ENCODE measurements at places on chromosomes 12 and 14.

- no peak for DNase-seq
Observed at GRCh38 chr12:16473610-16474326, 126.3 kb downstream of the MGST1 start.

- DNase-seq, result peak; percentile 59
Observed at GRCh38 chr14:77141214-77142004, at the start of gene ZDHHC22. Gene ZDHHC22, minus strand, starts transcription at chr14:77141791. Its CDS starts 2,053 bp downstream, at chr14:77139738.

DNA sequence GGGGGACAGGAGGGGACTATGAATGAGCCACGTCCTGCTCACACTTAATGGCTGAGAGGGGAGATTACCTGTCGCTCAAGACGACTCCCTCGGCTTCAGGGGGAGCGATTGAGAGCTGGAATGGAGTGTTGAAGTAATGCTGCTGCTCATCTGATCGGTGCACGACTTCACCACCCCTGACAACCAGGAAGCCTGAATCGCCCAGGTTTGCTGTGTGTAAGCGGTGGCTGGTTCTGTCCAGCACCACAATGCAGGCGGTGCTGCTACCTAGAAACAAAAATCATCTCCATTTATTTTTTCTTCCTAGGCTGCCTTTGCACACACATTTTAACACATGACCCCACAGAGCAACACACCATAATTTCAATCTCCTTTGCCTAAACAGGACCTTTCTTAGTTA lies 37.3 kb downstream of the PPTC7 start:
- no peak for DNase-seq

- DNase-seq, result no peak
Observed at GRCh38 chr14:74697011-74697410, 15.9 kb downstream of the AREL1 start.

DNA sequence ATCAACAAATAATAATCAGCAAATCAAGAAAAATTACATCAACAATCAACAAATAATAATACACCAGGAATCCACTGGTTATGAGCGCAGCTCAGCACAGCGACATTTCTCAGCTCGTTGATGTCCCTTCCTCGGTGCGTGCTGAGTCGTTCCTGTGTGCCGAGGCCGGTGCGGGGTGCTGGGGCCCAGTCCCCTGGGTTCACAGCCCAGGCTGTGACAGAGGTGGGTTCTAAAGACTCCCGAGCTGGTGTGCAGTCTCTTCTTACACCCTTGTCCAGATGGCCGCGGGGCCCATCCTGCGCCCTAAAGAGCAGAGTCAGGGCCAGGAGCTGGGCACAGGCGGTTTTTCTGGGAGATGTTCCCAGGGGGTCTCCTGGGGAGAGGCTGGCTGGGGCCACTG lies 26.9 kb upstream of the TRAF3 start:
- DNase-seq, result no peak

DNA sequence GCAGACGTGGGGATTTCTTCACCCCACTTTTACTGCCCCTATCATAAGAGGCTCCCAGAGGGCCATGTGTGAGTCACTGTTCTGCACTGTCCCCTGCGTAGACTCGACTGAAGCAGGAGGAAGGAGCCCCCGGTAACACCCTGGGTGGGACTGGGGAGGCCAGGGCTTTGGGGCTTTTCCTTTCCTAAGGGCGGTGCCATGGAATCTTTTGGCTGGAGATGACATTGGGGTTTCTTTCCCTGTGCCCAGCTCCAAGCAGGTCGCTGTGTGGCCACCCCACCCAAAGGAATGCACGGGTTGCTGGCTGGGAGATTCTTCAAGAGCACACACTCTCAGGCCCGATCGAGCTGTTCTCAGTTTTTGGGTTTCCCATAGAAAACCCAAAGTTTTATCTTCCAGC lies 62.3 kb upstream of the RIN3 start:
- DNase-seq, result no peak

GRCh38 chr12:15862840-15863239 lies 19.3 kb upstream of the STRAP start:
- no peak for DNase-seq

DNA sequence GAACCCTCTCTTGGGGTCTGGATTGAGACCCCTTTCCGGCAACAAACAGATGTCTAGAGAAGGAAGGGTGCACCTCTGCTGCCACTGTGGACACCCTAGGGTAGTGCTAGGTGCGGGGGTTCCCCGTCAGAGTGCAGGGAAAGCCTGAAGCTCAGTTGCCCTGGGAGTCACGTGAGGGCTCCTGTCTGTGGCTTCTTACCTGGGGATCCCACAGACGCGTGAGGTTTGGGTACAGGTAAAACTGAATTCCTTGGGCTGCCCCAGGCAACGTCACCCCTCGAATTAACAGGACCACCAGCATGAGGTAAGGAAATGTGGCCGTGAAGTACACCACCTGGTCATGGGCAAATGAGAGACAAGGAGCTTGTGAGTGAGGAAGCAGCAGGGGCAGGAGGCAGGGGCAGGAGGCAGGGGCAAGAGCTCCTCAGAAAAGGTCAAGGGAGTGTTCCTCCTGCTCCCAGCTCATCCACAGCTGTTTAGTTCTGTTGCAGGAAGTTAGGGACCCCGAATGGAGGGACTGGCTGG lies 21.0 kb upstream of the SLC6A12 start:
- no peak for DNase-seq

DNA sequence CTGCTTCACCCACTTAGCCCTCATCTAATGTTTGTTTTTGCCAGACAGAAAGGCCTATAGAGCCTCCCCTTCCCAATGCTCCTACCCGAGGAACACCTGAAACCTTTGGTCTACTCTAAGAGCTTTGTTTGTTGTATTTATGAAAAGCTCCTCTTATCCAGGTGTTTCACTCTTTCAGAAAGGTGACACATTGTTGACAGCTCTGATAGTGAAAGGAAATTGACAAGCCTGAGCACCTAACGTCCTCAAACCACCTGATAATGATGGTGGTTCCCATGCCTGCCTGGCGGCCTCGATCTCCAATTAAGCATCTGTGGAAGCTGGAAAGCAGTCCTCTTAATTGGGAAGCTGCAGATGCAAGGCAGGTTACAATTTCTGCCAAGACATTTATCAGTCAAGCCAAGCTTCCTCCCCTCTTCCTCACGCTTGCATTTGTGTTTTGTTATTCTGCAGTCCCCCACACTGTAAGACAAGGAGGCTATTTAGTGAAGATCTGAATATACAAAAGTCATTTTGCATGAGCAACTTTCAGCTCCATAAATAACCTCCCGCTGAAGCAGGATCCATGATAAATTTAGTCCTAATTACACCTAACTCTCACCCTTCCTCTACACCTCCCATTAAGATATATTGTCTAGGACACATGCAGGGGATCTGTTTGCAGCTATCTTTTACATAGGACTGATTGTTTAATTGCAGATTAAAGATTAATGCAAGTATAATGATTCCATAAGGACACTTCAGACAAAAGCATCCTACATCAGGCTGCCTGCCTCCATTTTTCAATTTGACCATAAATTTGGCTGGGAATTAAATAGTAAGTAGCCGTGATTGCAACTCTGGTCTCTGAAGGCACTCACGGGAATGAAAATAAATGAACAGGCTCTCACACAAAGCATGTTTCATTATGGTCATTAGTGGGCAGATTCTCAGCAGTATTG lies 288.6 kb downstream of the PDZRN4 start:
- no peak for DNase-seq

DNA sequence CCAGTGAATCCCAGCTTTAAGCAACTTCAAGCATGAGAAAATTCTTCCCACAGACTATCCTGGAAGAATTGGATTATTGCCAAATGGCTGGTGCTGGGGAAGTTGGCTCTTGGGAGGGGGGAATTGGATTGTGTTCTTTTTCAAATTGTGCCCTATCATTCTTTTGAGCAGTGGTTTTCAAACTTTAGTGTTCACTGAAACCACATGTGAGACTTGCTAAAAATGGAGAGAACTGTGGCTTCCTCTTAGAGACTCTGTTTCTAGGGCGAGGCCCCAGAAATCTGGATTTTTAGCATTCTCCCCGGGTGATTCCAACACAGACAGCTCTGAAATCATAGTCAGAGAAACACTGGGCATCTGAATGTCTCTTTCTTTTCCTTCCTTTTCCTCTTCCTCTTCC lies 14.3 kb upstream of the OTUB2 start:
- no peak for DNase-seq

DNA sequence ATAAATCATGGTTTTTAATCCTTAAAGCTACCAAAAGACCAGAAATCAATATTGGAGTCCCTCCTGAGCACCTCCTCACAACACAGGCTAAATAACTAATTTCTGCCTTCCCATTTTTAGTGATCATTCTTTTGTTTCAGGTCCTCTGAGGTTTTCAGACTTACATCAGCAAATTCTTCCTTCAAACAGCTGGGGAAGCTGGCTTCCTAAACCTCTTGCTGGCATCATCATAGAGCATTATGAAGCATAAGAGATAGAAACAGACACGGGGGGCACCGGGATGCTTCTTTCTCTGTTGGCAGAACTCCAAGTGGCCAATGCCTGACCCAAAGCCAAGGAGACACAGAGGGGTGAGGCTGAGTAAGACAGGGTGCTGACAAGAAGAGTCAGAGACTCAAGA lies 47.9 kb upstream of the DBX2 start:
- no peak for DNase-seq

- DNase-seq, result no peak
Observed at GRCh38 chr14:69346710-69347109, 51.4 kb downstream of the ERH start.

GRCh38 chr14:102089621-102090343 lies 2.9 kb upstream of the HSP90AA1 start:
- DNase-seq, result no peak

GRCh38 chr14:73232984-73233383 lies 4.3 kb upstream of the PAPLN start:
- DNase-seq, result no peak

GRCh38 chr12:29895966-29896365 lies 112.2 kb upstream of the TMTC1 start:
- DNase-seq, result no peak

DNA sequence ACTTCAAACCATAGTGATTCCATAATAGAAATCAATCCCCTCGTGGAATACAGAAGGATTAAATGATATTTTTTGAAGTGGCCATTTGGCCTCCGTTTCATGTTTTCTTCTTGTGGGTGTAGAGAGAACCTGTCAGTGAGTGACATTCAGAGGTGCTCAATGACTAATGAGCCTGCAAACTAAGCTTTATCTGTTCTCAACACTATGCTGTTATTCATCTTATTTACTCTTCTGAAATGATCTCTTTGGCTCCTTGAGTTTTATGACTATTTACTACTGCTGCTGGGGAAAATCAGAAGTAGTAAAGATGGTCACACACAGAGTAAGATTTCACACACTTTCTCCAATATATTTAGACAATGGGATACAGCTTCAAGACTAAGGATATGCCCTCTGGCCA lies 30.4 kb downstream of the ATP2B1 start:
- DNase-seq, result no peak

DNA sequence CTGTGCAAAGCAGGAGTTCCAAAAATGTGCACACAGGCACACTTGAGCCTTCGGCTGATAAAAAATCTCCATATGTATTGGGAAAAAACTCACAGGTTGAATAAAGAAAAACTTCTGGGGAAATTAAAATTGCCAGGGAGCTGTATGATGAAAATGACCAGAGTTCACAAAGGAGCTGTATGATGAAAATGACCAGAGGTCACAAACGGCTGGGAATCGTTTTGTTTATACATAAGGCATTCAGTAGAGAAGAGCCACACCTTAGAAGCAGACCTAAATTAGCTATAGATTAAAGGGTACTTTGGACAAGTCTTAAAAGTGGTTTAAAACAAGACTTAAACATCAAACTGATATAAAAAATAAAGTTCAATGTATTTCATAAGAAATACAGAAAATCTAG lies 251.7 kb upstream of the TMEM132C start:
- DNase-seq, result no peak

GRCh38 chr14:100529561-100530031 lies 57.6 kb downstream of the BEGAIN start:
- no peak for DNase-seq

DNA sequence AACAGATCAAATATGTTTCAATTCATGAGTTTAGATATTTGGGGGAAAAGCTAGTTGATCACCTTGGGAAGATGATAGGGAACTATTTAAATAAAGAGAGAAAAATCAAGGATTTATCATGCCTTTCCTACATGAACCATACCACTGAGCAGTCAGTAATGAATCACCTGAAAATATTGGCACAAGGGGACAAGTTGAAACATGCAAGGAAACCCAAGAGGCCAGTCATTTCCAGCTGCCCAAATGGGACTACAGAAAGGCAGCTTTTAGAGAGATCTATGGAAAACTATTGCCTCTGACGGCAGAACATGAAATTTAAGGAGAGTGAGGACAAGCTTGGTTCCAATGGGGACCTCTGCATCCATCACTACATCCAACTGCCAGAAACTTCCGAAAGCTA lies 14.1 kb upstream of the ETV6 start:
- DNase-seq, result no peak

- DNase-seq, result peak; percentile 84
Observed at GRCh38 chr14:89040460-89041256, 216.2 kb downstream of the TTC8 start.

DNA sequence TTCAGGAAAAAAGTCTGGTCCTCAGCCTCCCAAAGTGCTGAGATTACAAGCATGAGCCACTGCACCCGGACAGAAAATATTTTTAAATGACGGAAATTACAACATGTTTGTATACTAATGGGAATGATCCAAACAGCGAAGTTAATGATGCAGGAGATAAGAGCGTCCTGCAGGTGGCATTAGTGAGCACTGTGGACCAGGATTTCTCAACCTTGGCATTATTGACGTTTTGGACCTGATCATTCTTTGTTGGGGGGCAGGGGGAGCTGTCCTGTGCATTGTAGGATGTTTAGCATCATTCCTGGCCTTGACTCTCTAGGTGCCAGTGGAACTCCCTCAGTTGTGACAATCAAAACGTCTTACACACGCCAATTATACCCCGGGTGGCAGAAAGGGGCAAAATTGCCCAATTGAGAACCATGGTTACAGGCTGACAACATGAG lies 34.1 kb downstream of the SCFD1 start:
- DNase-seq, result no peak

- no peak for DNase-seq
Observed at GRCh38 chr14:25955772-25956171, 642.1 kb downstream of the NOVA1 start.

- no peak for DNase-seq
Observed at GRCh38 chr12:88951177-88951576, 370.9 kb upstream of the KITLG start.

GRCh38 chr12:45729233-45730083 lies at the start of gene ARID2:
Gene ARID2, plus strand, starts transcription at chr12:45729706. Its CDS starts 131 bp downstream, at chr12:45729837.
- DNase-seq, result peak; percentile 36

GRCh38 chr12:104182621-104183378 lies 32.8 kb upstream of the TXNRD1 start:
- no peak for DNase-seq

All from dorsolateral prefrontal cortex (tissue), 122 donors.